ENCODE measurements at places on chromosomes 7 and 10.
A peak's percentile ranks its signal among the peaks of the same experiment; 100 is the strongest.

DNA sequence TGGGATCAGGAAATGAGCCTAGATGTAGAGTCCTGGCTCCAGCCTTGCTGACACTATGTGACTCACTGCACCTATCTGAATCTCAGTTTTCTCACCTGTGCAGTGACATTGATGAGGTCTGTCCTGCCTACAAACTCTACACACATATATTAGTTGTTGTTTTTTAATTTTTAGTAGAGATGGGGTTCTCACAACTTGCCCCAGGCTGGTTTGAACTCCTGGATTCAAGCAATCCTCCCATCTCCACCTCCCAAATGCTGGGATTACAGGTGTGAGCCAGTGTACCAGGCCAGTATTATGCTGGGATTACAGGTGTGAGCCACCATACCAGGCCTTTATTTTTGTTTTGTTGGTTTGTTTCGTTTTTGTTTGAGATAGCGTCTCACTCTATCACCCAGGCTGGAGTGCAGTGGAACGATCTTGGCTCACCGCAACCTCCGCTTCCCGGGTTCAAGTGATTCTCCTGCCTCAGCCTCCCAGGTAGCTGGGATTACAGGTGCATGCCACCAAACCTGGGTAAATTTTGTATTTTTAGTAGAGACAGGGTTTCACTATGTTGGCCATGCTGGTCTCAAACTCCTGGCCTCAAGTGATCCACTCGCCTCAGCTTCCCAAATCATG lies 11.8 kb upstream of the DDIT4 start:
- DNase-seq, result no peak

DNA sequence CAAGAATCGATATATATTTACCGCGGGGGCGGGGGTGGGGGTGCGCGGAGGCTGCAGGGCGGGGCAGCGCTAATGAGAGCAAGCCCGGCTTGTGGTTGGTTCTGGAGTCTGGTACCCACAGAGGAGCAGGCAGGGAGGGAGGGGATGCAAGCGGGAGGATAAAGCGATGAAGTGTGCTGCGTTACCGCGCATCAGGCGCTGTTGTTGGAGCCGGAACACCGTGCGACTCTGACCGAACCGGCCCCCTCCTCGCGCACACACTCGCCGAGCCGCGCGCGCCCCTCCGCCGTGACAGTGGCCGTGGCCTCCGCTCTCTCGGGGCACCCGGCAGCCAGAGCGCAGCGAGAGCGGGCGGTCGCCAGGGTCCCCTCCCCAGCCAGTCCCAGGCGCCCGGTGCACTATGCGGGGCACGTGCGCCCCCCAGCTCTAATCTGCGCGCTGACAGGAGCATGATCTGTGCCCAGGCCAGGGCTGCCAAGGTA lies at the start of gene HECW1:
Gene HECW1, plus strand, starts transcription at position 189 of the 482 bp plus-strand sequence. CDS start 131,259 bp downstream, outside the sequence.
- no peak for DNase-seq

GRCh38 chr10:43292755-43293676 lies 26.2 kb upstream of the RASGEF1A start:
- DNase-seq, result peak; percentile 23

DNA sequence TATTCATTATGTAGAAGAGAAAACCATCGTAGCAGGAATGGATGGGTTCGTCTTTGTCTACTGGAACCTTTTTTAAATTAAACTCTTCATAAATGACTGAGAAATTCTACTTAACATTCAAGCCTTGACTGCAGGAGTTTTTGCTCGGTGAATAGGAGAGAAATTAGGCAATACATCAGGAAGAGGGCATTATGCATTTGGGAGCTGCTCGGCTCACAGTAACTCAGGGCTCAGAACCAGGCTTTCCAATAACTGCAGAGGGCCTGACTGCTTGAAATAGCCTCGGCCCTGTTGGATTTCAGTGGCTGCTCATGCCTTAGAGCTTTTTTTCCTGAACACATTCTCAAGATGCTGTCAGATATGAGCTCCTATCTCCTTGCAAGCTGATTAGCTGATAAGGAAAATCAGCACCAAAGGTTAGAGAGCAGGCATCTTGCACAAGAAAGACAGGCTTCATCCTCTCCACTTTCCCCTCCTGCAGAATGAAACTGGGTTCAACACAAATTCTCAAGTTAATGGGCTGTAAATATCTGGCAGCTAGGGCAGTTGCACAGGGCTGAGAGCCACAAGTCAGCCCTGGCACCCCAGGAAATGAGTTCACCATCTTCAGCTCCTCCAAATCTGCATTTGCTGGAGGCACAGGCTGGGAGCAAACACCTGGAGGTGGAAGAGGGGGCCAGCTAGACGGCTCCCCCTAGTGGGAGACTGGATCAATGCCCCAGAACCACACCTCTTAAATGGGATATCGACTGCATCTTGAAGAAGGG lies 24.3 kb downstream of the TECTB start:
- peak; percentile 9 for DNase-seq

GRCh38 chr7:74480861-74481417 lies 27.2 kb downstream of the GTF2IRD1 start:
- no peak for DNase-seq

DNA sequence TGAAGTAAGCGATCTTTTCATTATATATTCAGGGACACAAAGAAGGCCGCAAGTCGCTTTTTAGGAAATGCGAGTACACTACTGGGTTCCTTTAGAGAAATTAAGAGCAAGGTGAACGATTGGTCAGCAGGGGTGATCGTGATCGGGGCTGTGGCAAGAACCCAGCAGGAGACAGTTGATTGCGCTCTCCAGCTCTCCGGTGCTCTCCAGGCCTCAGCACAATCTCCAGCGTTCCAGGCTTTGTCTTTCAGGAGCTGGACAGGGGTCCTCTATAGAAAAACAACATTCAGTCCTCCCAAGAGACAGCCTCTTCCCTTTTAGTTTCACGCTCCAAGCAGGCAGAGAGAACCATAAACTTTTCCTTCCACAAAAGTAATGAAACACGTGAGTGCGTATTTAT lies 170.5 kb upstream of the KLF6 start:
- no peak for DNase-seq

- no peak for DNase-seq
Observed at GRCh38 chr7:28596245-28596935, 184.1 kb downstream of the CREB5 start.

- DNase-seq, result no peak
Observed at GRCh38 chr7:63521-64021, 128.8 kb upstream of the FAM20C start.

- DNase-seq, result no peak
Observed at GRCh38 chr7:98278936-98279335, 2.5 kb upstream of the BRI3 start.

- no peak for DNase-seq
Observed at GRCh38 chr10:104109908-104110662, 11.9 kb upstream of the SFR1 start.

- DNase-seq, result no peak
Observed at GRCh38 chr7:106865130-106866041, at the start of gene PIK3CG. TSS of gene PIK3CG (plus strand) at chr7:106865282. CDS start at chr7:106867562, 2,280 bp downstream.

GRCh38 chr10:35637462-35637861 lies 4.6 kb downstream of the FZD8 start:
- DNase-seq, result no peak

DNA sequence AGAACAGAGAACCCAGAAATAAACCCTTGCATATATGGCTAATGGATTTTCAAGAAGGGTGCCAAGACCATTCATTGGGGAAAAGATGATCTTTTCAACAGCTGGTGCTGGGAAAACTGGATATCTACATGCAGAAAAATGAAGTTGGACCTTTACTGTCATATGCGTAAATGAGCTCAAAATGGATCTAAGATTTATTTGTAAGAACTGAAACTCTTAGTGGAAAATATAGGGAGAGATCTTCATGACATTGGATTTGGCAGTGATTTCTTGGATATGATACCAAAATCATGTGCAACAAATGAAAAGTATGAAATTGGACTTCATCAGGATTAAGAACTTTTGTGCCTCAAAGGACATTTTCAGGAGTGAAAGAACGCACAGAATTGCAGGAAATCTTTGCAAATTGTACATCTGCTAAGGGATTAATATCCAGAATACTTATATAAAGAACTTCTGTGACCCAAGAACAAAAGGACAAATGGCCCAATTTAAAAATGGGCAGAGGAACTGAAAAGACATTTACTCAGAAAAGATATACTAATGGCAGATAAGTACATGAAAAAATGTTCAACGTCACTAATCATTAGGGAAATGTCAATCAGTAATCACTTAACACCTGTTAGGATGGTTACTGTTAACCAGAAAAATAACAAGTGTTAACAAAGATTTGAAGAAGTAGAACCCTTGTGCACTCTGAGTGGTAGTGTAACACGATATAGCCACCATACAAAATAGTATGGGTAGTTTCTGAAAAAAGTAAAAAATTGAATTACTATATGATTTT lies 6.1 kb downstream of the DBF4 start:
- DNase-seq, result no peak

DNA sequence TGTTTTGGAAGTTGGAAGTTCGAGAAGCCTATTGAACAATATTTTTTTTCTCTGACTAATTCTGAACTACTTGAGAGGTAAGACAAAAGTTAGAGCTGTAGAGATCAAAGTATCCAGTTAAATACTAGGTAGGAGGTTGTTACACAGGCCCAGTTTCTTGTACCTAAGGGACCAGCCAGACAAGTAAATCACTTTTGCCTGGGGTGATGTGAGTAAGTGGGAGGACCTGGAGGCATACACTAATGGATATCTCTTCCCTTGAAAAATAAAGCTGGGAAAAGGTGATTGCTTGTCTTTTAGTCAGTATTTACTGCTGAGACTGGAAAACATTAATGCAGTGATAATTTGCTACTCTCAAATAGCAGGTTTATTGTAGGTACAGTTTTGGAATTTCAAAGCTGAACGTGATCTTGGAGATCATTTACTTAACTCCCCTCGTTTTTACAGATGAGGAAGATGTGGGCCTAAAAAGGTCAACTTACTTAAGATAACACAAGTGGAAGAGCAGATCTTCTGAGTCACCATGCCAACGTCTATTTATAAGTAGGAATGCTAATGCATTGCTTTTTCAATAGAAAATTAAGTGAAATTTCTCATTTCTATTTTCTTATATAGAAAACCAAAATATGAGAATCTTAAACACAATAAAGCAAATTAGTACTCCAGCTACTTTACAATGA lies 181.3 kb downstream of the PPP1R9A start:
- no peak for DNase-seq

DNA sequence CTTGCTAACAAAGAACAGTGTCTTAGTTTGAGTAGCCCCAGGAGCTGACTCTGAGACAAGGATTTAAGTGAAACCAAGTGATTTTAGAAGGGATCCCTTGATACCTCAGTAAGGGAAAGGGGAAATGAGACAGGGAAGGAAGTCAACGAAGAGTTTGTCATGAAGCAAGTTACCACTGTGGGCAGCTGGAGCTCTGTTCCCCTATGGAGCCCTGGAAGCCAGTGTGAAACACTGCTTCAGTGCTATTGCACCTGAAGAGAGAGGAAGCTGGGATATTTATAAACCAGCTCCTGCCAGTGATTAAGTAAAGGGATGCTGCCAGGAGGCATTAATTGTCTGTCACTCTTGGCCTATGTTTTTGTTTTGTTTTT lies 58.9 kb upstream of the WAPL start:
- DNase-seq, result no peak

GRCh38 chr7:89837515-89837914 lies 316.8 kb upstream of the STEAP1 start:
- DNase-seq, result no peak

GRCh38 chr7:123749537-123749857 lies 694 bp upstream of the WASL start:
- DNase-seq, result no peak

- DNase-seq, result no peak
Observed at GRCh38 chr10:110345286-110345685, 40.6 kb upstream of the SMNDC1 start.

DNA sequence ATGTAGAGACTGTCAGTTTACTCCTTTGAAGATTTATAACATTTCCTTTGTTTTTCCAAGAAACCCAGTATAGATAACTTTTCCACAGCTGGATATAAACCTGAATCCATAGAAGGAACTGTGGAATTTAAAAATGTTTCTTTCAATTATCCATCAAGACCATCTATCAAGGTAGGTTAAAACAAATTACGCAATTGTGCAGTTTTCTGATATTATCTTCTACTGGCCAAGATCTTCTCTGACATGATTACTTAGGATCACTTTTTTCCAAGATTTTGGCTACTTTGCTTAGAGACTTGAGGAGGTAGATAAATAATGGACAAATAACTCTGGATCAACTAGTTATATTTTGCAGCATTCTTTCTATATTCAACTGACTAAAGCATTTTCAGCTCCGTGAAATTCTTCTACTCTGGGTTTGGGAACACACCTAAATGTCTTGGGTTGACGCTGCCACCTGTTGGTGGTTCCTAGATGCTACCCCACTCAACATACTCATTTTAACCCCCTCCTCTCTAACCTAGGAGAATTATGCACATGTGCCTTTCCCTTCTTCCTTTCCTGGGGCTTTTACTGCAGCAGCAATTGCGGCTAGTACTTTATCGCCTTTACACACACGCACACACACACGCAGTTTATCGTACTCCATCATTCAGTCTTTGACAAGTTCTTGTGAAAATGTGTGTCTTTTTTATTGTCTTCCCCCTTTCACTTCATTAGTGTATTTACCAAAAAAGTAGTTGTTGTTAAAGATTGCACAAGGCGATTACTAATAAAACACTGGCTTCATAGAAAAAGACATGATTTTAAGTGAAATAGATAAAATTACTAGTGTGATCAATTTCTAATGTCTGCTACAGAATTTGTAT lies 32.7 kb downstream of the ABCB5 start:
- no peak for DNase-seq

DNA sequence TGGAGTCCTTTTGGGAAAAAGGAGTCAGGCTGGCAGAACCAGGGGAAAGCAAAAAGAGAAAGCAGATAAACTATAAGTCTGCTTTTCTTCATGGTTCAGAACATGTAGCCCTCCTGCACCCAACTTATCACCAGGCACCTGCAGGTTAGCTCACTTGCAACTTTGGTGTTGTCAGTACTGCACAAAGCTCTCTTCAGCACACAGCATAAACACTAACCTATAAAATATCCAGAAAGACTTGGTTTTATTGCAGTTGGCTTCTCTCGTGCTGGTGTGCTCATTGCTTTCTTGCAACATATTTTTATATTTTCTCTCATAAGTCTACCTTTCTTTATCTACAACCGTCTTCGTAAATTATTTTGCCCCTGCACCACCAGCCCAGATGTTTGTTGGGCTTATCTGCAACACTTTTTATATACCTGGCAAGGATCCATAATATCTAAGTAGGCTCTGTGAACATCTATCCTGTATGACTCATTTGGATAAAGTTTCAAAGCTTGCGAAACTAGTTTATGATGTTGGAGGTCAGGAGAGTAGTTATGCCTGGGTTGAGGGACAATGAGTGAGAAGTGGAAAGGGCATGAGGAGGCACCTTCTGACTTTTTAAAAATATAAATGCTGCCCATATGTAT lies 164.6 kb downstream of the ANKRD30A start:
- no peak for DNase-seq

- DNase-seq, result no peak
Observed at GRCh38 chr10:108801775-108802517, 1121.4 kb downstream of the XPNPEP1 start.

GRCh38 chr7:16417906-16418305 lies 3.4 kb downstream of the CRPPA start:
- no peak for DNase-seq

GRCh38 chr10:15254808-15255648 lies 86.5 kb upstream of the NMT2 start:
- DNase-seq, result no peak

GRCh38 chr10:21406595-21407193 lies 118.8 kb downstream of the SKIDA1 start:
- no peak for DNase-seq

- no peak for DNase-seq
Observed at GRCh38 chr10:123704812-123705211, 38.7 kb downstream of the GPR26 start.
